Stimulated activated CD8-positive, alpha-beta memory T cell treated with anti-CD3 and anti-CD28 coated beads, Interleukin-15, amount 100 ng/mL, for 24 hours (primary cell): ENCODE measurements at places on chromosomes 4 and X.

DNA sequence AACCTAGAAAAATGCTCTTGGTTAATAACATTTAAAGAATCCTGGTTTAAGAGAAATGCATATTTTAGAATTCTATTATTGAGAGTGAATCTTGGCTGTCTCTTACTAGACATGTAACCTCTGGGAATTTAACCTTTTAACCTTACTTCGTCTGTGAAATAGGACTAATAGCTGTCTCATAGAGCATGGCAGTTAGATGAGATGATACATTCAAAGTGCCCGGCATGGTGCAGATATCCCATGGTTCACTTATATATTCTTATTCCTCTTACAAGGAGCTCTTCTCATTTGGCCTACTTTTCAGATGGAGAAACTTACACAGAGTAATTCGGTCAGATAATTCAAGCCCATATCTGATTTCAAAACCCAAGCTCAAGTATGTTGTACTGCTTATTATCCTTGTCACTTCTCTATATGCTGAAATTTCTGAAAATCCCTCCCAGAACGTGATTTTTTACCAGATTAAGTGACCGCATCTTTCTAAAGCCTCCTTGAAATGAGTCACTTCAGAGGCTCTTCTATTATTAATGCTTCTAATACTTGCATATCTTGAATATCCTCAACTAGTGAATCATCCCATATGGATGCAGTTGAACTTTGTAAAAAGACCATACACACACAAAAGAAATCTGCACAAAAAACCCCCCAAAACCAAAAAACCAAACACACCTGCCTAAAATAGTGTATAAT is 4.9 kb downstream of the CDKN2AIP start:
- DNase-seq, result no peak

DNA sequence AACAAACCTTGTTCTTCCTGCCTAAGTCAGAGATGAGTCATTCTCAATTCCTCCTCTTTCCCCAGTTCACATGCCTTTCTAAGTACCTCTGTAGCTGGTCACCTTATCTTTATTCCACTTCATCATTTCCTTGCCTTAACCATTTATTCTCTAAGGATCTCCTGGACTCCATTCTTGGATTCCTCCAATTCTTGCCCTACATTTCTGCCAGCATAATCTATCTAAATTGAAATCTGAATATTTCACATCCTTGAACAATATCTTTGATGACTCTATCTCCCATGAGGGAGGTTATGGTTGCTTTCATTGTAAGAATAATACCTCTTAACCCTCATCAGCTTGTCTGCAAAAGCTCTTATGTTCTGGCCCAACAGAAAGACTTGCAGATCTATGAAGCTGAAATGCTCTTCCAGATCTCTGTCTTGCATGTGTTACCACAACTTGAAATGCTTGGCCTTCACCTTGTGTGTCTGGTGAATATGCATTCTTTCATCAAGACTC is 28.6 kb upstream of the PDE5A start:
- no peak for DNase-seq

DNA sequence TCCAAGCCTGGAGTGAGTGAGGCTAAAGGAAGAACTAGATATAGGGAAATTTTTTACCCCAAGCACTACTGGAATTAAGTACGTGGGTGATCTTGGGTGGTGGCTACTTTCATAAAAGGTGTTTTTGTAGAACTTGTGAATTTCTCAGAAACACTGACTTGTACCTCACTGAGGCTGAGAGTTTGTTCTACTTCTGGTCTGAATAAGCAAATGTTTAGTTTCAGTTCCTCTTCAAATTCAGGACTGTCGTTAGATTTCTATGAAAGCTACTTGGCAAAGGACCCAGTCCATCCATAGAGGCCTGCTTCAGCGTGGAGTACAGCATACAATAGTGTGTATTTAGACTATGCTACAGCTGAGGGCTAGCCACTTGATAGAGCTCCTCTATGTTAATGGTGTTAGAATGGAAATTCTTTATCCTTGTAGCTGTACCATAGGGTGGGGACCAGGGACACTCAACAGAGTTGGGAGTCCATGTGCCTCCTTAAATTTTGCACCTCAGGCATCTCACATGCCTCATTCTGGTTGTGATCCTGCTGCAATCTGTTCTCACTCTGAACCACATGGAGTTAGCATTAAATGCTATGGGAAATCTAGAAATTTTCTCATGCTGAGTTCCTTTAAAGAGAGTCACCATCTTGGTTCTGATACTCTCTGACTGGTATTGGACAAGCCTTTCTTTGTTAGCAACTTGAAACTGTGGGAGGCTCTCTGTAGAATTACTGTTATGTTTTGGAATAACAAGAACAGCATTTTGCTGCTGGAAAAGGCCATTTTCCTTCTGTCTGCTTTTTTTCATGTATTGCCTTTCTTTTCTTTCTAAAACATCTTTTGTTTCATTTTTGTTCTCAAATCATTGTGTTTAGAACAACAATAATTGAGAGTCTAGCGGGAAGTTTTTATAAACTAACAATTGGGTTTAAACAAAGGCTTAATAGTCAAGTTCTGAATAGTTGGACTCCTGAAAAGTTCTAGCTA is 86.8 kb downstream of the PDGFRA start:
- no peak for DNase-seq

- DNase-seq, result no peak
These were observed 1.6 kb downstream of the PRICKLE3 start for GRCh38 chrX:49184294-49185281.

DNA sequence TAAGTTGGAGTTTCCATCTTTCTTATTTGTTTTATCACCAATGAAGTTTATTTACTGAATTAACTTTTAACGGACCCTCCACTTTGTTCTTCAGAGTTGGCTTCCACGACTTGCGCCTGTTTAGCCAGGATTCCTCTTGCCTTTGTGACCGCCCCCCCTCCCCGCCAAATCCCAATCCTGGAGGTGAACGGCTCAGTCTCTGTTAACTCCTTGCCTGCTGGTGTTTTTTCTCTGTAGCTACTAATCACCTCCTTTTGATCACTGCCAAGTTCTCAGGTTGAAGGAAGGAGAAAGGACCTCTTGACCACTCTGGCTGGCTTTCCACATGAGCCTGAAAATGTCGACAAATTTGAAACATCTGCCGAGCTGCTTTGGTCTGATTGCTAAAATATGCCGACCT is 46.8 kb upstream of the BCOR start:
- no peak for DNase-seq

DNA sequence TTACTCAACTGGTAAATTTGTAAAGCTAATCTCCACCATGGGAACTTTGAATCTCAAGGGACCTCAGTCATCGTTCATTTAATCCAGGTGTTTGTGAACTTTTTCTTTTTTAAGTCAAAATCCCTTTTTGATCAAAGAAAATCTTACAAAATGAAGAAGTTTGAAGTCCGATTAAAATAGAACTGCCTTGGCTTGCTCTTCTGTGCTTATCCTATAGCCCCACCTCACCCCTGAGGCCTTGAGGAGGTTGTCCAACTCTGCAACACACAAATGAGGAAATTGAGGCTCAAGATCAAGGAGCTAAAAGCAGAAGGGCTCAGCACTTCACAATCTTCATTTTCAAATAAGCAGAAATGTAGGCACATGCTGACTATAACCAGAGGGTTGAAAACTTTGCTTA is 240.3 kb upstream of the SFRP2 start:
- no peak for DNase-seq

DNA sequence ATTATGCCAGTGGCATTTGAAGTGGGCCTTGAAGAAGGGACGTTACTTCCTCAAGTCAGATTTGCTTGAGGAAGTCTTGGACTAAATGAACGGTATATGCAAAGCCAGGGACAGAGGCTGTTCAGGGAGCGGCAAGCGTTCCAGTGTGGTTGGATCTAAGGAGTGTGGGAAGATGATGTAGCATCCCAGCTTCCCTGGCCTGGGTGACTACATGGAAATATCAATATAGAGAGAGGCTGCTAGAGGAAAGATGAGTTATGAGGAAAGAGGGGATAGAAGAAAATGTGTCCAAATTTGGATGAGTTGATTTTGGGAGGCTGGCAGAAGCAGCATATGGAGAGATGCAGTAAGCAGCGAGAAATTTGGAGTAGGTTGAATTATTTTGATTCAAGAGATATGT is 432.5 kb upstream of the TENM3 start:
- DNase-seq, result no peak

DNA sequence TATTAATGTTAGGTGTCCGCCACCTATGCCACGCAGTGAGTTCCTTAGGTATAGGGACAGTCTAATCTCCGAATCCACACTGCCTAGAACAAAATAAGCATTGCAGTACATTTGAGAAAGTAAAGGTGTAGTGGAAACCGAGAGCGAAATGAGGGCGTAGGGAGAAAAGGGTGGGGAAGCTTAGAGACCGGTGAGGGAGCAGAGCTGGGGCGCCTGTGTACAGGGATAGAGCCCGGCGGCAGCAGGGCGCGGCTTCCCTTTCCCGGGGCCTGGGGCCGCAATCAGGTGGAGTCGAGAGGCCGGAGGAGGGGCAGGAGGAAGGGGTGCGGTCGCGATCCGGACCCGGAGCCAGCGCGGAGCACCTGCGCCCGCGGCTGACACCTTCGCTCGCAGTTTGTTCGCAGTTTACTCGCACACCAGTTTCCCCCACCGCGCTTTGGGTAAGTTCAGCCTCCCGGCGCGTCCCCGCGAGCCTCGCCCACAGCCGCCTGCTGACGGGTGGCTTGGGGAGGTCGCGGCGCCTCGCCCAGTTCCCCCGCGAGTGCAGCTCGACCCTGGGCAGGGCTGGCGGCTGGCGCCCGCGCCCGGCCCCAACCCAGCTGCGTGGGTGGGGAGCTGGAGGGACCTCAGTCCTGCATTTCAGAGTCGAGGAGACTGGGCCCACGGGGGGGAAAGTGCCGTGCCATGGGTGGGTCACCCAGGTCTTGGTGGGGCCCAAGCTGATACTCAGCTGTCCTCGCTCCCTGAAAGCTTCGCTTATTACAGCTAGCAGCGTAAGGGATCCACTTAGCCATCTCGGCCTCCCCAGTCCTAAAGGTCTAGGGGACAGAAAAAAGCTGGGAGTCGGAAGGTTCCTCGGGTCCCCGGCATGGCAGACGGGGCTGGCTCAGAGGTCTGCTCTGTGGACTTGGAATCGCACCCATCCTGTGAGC is at the start of gene ANXA3:
Gene ANXA3 (plus strand): TSS at position 351 of the 932 bp plus-strand sequence. CDS start 2,704 bp downstream, outside the sequence.
- DNase-seq, result no peak

DNA sequence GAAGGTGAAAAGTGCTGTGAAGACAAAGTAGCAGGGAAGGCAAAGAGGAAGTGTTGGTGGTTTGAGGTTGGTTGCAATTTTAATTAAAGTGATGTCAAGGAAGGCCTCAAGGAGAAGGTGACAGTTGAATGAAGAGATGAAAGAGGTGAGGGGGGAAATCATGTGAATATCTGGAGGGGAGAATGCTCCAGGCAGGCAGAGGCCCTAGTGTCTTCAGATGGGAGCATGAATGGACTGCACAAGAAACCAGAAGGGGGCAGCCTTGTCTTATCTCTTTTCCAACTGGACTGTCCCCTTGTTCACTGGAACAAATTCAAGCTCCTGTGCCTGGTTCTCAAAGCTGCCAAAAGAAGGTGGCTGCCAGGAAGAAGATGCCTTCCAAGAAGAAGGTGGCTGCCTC is 68.4 kb downstream of the MAOB start:
- no peak for DNase-seq

- DNase-seq, result no peak
These were observed 2.5 kb upstream of the DDX60 start for GRCh38 chr4:168321006-168321405.

DNA sequence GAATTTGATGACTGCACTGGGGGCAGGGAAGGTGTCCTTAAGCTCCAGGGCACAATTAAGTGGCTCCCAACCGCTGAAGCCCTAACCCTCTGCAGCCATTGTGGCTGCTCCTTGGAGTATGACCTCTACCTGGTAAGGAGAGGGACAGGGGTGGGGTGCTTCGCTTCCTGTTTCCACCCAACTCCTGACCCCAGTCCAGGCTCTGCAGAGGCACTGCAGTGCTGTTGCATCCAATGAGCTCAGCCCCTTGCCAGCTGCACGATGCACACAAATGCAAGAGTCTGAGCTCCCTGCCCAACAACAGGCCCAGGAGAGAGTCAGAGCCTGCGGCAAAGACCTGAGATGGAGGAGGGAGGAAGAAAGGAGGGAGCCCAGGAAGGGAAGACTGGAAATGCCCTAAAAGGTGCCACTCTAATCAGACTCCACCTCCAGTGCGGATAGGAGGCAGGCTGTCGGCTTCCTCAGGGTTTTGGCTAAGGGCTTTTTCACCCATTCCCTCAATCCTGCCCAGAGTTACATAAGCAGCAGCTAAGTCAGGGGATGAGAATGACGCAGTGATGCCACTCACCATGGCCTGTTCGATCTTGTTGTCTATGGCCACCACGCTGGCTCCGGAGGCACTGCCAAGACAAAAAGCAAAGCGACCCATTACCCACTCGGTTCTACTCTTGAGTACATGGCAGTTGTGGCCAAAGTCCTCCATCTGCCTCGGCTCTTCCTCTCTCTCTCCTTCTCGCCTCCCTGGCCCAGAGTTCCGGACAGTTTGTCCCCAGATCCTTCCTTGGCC is 60.1 kb downstream of the TSC22D3 start:
- DNase-seq, result no peak

GRCh38 chr4:81506731-81507130 is 35.0 kb upstream of the RASGEF1B start:
- no peak for DNase-seq

DNA sequence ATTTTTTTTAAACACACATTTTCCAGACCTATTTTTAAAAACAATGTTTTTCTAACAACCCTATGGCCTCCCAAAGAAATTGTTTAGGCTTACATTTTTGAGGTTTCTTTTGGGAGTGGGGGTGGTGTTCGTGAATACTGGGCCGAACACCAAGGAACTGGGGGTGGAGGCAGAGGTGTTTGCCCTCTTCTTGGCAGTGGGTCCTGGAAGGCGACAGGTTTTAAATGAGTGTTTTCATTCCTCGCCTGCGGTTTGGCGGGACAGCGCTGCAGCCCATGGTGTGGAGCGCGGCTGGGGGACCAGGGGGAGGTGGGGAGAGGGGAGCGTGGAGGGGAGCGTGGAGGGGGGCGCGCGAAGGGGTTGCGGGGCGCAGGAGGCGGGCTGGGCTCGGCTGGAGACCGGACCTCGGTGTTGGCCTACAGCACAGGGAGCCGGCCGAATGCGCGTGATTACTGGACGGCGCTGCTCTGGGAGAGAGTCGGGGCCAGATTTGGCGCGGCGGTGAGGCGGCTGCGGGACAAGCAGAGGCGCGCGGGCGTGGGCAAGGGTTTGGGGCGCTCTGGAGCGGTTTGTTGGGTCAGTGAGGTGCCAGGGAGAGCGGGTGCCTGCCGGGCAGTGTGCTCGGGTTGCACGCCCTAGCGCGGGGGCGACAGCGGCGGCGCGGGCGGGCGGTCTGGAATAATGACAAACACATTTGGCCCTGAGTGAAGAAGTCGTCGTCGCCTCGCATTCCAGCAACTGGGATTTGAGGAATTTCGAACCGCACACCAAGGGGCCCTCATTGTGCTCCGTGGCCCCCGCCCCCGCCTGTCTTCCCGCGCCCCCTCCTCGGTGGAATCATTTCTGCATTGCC is 764 bp downstream of the PDGFRA start:
- DNase-seq, result no peak

GRCh38 chrX:19513383-19513782 is 1.9 kb downstream of the MAP3K15 start:
- no peak for DNase-seq

DNA sequence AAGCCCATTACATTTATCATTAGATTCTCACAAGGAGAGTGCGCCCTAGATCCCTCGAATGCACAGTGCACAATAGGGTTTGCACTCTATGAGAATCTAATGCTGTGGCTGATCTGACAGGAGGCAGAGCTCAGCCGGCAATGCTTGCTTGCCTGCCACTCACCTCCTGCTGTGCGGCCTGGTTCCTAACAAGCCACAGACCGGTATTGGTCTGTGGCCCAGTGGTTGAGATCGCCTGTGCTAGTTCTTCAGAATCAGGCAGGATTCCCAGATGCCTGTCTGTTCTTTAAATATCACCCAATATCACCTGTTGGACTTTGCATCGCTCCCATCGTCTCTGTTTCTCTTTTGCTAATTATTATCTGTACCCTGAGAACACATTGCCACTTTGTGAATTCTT is 14.0 kb downstream of the DSPP start:
- no peak for DNase-seq
